ENCODE measurements at places on chromosomes 4 and X.
A peak's percentile ranks its signal among the peaks of the same experiment; 100 is the strongest.

- DNase-seq, result no peak
Observed at GRCh38 chr4:16607241-16608066, 291.0 kb downstream of the LDB2 start.

DNA sequence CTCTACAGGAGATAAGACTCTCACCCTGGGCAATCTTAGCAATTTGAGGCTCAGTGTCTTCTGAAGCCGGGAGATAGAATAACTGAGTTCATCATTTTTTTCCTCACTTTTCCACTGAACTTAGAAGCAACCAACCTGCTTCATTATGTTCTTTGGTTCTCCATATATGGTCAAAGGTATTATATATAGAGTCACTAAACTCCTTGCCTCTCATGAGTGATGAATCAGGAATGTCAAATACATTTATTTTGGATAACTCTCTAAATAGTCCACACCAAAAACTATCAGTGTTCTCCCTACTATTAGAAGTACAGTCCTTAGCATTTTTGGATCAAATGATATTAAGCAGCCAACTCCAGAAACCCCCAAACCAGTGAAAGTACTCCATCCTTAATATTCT is 421.5 kb upstream of the EPHA5 start:
- no peak for DNase-seq

DNA sequence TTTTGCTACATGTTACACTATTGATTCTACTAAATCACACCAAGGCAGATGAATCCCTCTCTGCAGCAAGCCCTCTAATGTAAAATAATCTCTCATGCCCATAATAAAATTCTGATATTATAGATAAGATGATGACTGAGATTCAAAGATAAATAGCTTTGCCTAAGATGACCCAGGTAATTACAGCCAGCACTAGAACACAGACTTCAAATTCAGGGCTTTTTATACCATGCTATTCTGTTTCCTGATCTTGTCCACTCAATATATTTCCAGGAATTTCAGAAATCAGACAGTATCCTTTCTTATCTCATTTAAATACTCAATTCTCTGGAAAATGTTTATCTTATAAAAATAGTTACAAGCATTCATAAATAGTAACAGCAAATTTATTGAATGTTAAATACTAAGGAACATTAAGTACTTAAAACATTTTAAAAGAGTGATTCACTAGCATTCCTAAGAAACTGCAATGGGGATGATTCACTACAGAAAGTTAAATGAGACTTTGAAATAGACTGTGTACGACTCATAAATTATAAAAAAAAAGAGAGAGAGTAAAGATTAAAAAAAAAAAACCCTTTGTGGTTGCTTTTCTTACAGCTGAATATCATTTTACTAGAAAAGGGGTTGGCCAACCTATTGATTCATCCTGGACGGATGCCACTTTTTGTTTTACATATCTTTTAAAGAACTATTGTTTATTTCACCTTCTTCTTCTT is 45.8 kb upstream of the IL21 start:
- peak; percentile 50 for DNase-seq

- no peak for DNase-seq
Observed at GRCh38 chrX:135328421-135329005, 19.2 kb downstream of the ETDC start.

DNA sequence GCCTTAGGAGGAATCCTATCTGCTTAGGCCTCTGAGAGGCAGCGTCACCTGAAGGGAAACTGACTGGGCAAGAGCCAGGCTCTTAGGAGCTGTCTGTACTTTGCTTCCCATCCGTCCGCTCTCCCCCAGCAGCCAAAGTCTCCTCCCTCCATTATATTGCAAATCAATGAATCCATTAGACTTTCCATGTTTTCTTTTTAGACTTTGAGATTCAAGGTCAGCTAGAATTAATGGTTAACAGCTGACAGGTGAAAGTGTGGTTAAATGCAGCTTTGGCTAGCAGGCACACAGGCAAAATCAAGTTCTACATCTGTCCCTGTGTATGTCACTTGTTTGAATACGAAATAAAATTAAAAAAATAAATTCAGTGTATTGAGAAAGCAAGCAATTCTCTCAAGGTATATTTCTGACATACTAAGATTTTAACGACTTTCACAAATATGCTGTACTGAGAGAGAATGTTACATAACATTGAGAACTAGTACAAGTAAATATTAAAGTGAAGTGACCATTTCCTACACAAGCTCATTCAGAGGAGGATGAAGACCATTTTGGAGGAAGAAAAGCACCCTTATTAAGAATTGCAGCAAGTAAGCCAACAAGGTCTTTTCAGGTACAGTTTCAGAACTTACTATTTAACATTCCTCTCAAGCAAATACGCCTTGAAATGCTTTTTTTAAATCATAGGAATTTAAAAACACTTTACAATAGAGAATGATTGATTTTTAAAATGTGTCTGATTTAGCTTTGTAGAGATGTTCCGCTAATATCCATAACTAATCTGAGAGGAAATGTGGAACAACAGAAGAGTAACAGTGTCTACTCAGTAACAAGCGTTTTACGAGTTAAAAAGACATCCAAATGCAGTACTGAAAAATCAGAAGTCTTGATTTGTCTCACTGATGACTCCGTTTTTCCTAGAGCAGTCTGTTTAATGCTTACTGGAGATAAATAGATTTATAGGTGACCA is at the start of gene F11:
TSS of gene F11 (plus strand) at position 507 of the 970 bp plus-strand sequence. CDS start 948 bp downstream, outside the sequence.
- DNase-seq, result no peak

GRCh38 chr4:153142700-153143438 is 61.4 kb upstream of the TRIM2 start:
- peak; percentile 38 for DNase-seq

- DNase-seq, result no peak
Observed at GRCh38 chr4:119597377-119597776, 31.2 kb downstream of the PDE5A start.

DNA sequence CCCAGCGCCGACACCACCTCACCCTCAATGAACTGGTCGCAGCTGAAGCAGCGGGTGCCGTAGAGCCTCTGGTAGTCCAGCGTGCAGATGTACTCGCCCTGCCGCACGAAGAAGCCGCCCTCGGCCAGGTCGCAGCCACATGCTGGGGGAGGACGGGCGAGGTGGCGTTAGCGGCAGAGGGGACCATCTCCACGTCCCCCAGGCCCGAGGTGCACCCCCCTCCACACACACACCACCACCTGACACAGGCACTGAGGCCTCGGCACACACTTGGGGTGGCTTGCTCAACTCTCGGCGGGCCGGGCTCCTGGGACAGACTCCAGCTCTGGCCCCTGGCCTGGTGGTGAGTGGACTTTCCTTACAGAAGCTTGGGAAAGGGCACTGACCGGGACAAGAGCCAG is 61.5 kb downstream of the ABLIM2 start:
- no peak for DNase-seq

DNA sequence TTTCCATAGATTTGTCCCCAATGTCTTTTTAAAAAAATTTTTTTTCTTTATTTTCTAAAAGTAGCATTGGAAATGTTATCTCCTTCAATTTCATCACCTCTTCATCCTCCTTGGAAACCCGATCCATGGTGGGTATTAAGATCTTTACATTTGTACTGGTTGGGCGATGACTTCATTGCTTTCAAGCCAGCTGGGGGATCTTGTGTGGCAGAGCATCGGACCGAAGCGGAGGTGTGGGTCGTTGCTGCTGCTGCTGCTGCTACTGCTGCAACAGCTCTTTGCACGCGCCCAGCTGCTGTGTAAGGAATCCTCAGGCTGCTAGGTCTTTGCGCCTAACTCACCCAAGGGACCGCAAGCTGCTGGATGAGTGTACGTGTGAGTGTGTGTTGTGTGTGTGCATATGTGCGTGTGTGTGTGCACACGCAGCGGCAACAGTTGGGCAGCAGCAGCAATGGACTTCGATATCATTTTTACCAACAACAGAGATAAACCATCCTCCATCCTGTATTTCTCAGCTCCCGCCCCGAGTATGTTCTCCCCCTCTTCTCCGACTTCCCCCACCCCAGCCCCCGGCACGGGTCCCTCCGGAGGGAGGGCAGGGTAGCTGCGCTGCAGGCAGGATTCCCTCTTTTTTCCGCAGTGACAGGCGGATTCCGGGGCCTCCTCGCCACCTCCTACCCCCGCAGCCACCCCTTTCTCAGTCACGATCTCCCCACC is 768 bp upstream of the CDKL5 start:
- no peak for DNase-seq

- DNase-seq, result no peak
Observed at GRCh38 chr4:53326535-53326934, 39.3 kb downstream of the SCFD2 start.

- DNase-seq, result no peak
Observed at GRCh38 chrX:106774981-106775380, 27.5 kb upstream of the TBC1D8B start.

DNA sequence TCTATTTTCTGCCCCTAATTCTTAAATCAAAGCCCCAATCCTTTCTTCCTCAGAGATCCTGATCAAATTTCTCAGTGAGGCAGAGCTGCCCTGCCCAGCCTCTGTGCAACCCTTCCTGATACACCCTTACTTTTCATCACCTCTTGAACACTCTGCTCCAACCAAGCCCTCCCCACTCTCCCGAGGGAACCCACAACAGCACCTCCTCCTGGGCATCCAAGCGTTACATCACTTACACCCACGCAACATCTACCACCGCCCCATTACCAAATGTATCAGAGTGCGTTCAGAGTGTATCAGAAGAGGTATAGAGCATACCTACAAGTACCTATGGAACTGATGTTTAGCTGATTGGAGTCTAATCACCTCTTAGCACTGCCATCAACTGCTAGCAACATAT is 186.5 kb downstream of the RAP1GDS1 start:
- DNase-seq, result no peak

DNA sequence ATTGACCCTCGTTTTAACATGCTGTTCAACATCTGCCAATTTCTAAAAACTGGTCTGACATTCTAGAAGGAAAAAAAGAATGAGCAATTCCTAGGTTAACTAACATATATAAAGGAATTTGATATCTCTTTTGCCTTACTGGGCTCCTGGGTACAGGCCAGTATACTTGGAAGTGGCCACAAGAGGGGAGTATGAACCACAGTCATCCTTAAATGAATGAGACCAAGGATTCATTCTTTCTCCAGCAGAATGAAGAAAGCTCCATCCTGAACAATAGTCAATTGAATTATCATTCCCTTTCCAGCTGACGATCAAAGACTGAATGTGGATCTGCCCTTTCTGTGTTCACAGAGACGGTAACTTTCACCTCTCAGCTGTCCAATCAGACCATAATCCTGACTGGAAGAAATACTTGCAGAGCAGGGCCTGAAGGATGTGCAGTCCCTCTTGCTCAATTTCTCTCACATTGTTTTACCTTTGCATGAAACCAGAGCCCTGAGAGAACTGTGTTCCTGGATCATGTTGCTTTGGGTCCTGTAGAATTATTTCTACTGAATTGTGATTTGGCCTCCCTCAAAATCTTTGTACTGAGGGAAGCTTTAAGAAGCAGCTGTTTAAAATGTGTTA is 14.8 kb upstream of the SPARCL1 start:
- DNase-seq, result peak; percentile 34

DNA sequence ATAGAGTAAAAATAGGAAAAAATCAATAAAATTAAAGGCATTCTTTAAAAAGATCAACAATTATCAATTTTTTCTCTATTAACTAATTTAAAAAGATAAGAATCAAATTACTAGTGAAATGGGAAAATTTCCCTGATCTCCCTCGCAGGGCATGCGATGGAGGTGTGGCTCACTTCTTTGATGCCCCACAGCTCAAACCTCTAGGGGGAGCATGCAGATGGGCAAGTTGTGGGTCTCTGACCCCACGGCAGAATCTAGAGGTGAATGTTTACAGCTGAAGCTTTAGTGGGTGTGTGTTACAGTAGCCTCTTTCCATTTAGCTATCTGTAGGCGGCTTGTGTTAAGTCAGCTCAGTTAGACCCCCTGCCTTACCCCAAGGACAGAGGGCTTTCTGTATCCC is 1348.8 kb downstream of the PCDH18 start:
- DNase-seq, result no peak

DNA sequence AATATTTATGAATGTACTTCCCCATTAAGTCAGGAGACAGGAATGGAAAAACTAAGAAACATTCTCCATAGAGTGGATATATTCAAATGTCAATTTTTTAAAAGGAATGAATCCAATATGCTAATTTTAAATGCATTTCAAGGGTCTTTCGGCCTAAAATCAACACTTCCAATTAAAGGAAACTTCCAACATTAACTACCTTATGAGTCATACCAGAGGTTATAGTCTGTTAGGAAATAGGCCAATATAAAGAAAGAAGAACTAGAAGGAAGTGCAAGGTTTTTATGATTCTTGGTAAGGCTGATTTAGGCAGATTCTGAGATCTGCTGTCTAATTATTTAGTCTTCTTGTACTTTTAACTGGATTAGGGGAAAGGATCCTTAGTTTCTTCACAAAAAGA is 260.1 kb upstream of the EDNRA start:
- no peak for DNase-seq

DNA sequence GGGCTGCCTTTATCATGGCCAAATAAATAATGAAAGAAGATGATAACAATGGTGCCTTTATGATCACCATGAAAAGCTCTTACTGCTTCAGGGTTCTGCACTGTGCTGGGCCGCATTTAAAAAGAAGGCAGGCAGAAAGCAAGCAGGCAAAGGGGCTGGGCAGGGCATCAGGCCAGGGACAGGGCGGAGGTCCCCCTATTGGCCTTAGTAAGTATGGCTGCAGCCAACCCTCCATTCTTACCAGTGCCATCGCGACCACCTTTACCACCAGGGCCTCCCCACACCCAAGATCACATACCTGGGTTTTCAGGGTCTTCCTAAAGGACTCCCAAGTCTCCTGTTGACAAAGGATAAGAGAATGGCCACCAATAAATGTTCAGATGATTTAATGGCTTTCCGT is 38.9 kb downstream of the CNGA2 start:
- DNase-seq, result no peak

GRCh38 chrX:134688031-134688823 is 30.0 kb upstream of the PLAC1 start:
- no peak for DNase-seq

DNA sequence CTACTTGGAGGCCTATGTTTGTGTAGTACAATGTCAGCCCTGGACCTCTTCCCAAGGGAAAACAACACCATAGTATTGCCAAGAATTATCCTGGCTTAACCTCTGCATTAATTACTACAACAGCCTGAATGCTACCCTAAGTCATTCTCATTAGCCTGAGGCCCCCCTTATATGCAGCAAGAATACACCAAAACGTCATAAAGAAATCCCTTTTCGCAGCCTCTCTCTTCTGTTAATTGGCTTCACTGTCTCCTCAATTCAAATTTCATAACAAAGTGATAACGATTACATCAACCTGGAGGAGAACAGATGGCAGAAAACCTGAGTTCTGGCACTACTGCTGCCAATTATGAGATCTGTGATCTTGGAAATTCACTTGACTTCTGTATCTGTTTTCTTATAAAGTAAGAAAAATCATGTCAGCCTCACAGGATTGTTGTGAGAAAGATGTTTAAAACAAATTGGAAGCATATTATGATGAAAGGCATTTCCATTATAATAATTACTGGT is 1663.1 kb downstream of the STIM2 start:
- DNase-seq, result no peak

DNA sequence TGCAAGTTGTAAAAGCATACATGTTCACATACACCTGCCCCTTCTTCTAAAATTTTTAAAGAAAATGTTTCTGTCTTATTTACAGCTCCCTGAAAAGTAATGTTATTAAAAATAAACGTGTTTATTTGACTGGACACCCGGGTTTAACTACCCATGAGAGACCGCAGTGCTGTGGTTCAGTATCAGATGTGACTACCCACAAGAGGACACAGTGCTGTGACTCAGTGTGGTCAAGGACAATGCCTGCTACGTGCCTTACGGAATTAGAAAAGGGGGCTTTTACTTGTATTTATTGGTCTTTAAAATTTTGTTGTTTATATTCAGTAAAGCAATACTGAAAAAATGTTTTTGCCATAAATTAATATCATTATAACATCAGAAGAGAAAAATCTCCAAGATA is 641.4 kb downstream of the TRIML1 start:
- DNase-seq, result peak; percentile 9

Data from MV-4-11 (cell line).